NCI-H1092 treated with DMSO at 0.1 percent for 48 hours (cell line): ENCODE measurements at places on chromosomes 7 and 10.
A peak's percentile ranks its signal among the peaks of the same experiment; 100 is the strongest.

DNA sequence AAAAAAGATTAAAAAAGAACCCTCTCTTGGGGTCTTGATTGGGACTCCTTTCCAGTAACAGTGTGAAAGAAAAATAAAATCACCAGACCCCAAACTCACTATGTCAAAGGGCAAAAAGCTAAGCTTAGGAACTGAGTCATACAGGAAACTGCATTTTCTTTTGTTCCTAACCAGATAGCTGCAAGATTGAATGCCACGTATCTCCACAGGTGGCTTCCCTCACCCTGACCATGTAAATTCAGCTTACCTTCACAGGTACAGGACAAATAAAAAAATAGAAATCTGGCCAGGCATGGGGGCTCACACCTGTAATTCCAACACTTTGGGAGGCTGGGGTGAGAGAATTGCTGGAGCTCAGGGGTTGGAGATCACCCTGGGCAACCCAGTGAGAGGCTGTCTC, 32.5 kb upstream of the EIF4H start:
- no peak for DNase-seq

GRCh38 chr7:69857014-69857413, 258.7 kb downstream of the AUTS2 start:
- DNase-seq: no peak

- no peak for DNase-seq
Measured at GRCh38 chr10:28459453-28460144, 73.3 kb upstream of the WAC start.

- DNase-seq: no peak
Measured at GRCh38 chr10:23338886-23339285, 5.7 kb downstream of the C10orf67 start.

- no peak for DNase-seq
Measured at GRCh38 chr7:147012666-147013065, 896.1 kb downstream of the CNTNAP2 start.

GRCh38 chr7:141157138-141157765, 83.4 kb downstream of the TMEM178B start:
- no peak for DNase-seq

DNA sequence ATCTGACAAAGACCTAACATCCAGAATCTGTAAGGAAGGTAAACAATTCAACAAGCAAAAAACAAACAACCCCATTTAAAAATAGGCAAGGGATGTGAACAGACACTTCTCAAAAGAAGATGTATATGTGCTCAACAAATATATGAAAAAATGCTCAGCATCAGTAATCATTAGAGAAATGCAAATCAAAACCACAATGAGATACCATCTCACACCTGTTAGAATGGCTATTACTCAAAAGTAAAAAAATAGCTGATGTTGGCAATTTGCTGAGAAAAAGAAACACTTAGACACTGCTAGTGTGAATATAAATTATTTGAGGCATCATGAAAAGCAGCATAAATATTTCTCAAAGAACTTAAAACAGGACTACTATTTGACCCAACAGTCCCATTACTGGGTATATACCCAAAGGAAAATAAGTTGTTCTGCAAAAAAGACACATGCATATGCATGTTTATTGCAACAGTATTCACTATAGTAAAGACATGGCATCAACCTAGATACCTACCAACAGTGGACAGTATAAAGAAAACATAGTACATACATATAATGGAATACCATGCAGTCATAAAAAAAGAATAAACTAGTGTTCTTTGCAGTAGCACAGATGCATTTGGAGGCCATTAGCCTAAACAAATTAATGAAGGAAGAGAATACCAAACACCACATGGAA, 980.1 kb downstream of the KCNMA1 start:
- no peak for DNase-seq

DNA sequence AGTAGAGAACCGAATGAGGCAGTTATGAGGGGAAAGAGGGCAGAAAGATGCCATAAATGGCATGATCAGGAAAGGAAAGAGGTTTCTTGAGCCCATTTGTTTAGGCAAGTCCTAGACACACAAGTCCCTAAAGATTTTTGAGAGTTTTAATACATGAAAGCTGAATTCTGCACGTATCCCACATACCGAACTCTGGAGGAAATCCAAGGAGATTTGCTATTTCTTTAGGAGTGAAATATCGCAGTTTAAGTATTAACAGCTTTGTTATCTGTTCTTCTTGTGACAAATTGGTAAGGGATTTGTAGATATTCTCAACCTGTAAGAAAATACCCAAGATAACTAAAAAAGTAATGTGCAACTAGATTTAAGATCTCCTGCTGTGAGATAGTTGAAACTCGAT, 23.7 kb upstream of the CUBN start:
- no peak for DNase-seq

DNA sequence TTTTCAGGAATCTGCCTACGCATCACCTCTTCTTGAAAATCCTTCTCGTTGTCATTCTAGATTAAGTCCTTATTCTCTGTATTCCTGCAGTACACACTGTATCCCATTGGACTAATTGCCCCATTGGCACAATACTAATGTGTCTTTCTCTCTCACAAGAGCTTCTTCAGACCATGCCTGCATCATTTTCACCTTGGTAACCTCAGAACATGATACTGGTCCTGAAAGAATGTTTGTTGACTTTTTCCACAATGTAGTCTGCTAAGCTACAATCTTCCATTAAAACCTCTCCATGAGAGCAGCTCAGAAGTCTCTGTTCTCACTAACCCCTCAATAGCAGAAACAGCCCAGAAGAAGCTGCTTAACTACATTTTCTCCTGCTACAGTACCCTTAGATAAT, 270.7 kb downstream of the PCDH15 start:
- no peak for DNase-seq

GRCh38 chr7:2169923-2170575, 62.7 kb downstream of the MAD1L1 start:
- no peak for DNase-seq

GRCh38 chr10:17766731-17767130, 14.7 kb downstream of the TMEM236 start:
- no peak for DNase-seq

GRCh38 chr7:36280840-36281812, 108.5 kb upstream of the ANLN start:
- DNase-seq: peak; percentile 85

- no peak for DNase-seq
Measured at GRCh38 chr7:157621131-157621681, 284.4 kb downstream of the DNAJB6 start.

DNA sequence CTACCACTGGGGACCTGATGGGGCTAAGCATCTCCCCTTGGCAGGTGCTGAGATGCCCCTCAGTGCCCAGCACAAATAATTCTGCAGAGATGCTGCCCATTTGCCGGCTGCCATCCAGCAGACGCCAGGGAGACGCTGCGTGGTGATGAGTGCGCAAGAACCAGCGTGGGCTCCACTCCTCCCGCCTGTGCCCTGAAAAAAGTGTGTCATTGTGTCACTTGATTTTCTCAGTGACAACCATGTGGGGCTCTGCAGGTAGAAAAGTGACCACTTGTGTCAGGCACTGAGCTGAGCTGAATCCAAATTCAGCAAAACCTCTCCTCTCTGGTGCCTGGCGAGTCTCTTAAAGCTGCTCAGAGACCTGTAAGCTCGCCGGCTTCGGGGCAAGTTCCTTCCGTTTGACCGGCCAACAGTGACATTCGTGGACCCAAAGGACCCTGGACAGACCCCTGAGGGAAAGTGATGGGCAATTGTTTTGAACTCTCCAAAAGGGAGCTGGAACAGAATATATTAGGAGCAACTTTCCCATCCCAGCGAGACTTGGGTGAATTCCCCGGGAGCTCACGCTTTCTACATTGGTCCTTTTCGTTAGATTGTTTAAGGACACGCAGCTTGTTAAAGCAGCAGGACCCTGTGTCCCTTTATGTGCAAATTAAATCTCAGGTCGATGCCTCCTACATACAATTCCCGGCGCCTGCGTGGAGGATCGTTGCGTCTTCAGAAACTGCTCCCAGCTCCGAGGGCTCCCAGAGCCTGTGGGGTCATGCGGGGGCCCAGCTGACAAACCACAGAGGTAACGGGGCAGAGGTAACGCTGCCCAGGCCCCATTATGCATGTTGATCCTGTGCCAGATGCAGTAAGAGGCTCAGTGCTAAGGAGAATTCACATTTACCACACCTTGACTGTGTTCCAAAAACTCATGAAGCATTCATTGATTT, 332.7 kb downstream of the ADARB2 start:
- DNase-seq: no peak

- no peak for DNase-seq
Measured at GRCh38 chr7:133491201-133491691, 238.4 kb downstream of the EXOC4 start.

DNA sequence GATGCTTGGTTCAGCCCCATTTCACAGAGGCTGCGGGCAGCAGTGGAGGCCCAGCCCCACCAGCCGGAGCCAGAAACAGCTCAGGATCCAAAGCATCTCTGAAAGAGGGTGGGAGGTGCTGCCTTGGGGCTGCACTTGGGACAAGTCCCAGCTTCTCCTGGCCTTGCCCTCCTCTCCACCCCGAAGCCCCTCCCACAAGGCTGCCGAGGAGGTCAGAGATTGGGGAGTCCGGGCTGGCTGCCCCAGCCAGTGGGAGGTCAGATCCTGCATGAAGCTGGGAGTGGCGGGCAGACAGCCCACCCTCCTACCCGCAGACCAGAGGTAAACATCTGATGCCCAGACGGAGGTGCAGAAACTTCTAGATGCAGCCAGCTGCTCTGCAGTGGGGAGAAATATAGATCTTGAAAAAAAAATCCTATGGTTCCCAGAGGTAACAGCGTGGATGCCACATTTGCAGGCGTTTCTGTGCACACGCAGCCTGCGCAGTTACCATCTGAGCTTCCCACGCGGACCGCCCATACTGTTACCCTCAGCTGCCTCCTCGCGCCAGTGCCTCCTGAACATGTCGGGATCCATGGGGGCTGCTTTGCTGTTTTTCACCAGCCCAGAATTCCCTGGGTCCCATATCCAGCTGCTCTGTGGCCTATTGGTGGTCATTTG, 36.9 kb upstream of the GNA12 start:
- DNase-seq: no peak

- no peak for DNase-seq
Measured at GRCh38 chr7:132130497-132130896, 445.8 kb downstream of the PLXNA4 start.

- DNase-seq: no peak
Measured at GRCh38 chr10:44982496-44982895, 3.9 kb upstream of the DEPP1 start.

DNA sequence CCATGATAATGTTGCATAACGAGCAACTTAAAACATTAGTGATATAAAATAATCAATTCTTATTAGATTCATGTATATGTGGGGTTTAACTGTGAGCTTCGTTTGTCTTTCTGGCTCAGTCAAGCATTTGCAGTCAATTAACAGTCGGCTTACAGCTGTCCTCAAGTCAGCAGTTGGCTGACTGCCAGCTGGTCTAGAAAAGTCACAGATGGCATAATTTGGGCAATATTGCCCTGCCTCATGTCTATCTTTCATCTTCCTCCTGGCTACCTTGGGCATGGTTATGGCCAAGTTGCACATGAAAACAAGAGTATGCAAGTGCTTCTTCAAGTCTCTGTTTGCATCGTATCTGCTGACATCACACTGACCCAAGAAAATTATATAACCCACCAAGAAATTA, 186.1 kb upstream of the ZWINT start:
- DNase-seq: peak; percentile 29

- DNase-seq: no peak
Measured at GRCh38 chr7:157150882-157151281, 12.2 kb downstream of the UBE3C start.

GRCh38 chr10:86287966-86288579, 78.5 kb downstream of the GRID1 start:
- peak; percentile 50 for DNase-seq

- DNase-seq: no peak
Measured at GRCh38 chr10:3421537-3422257, 249.1 kb upstream of the PITRM1 start.

GRCh38 chr10:69567920-69568319, 5.3 kb downstream of the NEUROG3 start:
- no peak for DNase-seq

GRCh38 chr7:150385302-150385723, 6.2 kb downstream of the ZNF775 start:
- no peak for DNase-seq

DNA sequence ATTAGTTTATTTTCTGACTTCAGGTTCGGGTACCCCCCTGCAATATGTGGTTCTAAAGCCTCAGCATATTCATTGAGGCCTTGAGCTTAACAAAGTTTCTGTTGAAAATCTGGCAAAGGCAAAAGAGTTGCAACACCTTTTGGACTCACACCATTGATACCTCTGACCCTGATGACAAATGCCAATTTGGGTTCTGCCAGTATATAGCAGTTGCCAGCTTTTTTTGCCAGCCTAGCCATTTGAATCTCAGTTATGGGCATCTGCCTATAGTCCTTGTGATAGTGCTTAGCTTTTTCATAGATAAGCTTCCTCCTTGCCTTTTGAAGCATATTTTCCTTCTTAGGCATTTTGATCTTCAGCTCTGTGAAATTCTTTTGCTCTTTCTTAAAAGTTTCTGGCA, 31.9 kb downstream of the LIPJ start:
- no peak for DNase-seq

- DNase-seq: no peak
Measured at GRCh38 chr10:62127975-62128374, 140.7 kb downstream of the RTKN2 start.

DNA sequence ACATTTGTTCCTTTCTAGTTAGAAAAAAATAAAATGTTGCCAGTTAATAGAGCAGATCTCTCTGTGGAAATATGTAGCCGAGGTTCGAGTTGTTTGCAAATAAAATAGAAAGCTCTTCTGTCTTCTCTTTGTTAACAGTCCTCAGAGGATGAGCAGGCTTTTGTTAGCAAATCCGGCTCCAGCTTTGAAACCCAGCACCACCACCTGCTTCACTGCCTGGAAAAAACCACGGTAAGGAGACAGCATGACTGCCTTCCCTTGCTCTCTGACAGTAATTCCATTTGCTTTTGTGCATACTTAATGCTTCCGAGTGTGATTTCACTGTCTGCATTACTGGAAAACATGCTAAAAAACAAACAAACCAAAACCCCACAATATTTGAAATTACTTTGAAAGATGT, 115.6 kb downstream of the TSPAN12 start:
- DNase-seq: peak; percentile 98

- DNase-seq: no peak
Measured at GRCh38 chr10:28878236-28878970, 201.1 kb downstream of the BAMBI start.

- DNase-seq: no peak
Measured at GRCh38 chr7:30671793-30672465, 10.3 kb downstream of the CRHR2 start.

GRCh38 chr7:99124236-99124635, 19.7 kb downstream of the SMURF1 start:
- DNase-seq: no peak

GRCh38 chr7:77253151-77253550, 53.5 kb upstream of the FGL2 start:
- no peak for DNase-seq

DNA sequence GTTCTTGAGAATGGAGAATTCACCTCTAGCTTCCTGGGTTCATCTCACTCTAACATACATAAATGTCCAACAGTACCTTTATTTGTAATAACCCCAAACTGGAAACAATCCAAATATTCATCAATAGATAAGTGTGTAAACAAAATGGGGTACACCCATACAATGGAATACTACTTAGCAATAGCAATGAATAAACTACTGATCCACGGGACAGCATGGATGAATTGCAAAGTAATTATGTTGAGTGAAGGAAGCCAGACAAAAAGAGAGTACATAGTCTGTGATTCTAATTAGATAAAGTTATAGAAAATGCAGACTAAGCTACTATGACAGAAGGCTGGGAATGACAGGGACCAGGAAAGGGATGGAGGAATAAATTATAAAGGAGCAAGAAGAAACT, 391.3 kb downstream of the CCSER2 start:
- no peak for DNase-seq
